HuH-7.5 (cell line): ENCODE measurements at places on chromosomes 11 and 22.

DNA sequence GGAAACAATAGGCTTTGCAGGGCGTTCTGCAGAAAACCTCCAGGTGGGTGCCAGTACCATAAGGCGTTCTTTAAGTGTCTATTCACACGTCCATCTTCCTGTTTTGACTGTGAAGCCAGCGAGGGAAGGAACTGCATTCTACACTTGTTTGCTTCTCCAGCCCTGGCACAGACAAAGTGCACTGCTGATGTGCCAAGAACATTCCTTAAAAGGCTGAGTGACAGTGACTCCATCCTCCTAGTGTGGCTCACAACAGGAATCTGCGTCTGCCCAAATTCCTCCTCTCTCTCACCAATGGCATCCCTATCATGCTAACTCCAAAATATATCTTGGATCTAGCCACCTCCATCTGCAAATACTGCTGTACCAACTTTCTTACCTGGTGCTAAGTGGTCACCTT lies 407.4 kb upstream of the SYN3 start:
- DNase-seq = no peak

- no peak for DNase-seq
These were observed 26.7 kb downstream of the FLI1 start for GRCh38 chr11:128720522-128720985.

GRCh38 chr22:43825651-43826050 lies 13.5 kb upstream of the EFCAB6 start:
- DNase-seq = no peak

GRCh38 chr11:58939277-58939676 lies at the start of gene GLYATL1:
GLYATL1 (plus strand) TSS chr11:58939488; CDS start chr11:58947088, 7,600 bp downstream.
- DNase-seq = no peak

- no peak for DNase-seq
These were observed 243 bp upstream of the SYT9 start for GRCh38 chr11:7251487-7251835.

- DNase-seq = no peak
These were observed 579 bp upstream of the SLC5A4 start for GRCh38 chr22:32255726-32256125.

- no peak for DNase-seq
These were observed 14.0 kb upstream of the PARVA start for GRCh38 chr11:12363373-12363772.

- DNase-seq = peak; percentile 28
These were observed 700 bp upstream of the STX3 start for GRCh38 chr11:59754494-59754858.

DNA sequence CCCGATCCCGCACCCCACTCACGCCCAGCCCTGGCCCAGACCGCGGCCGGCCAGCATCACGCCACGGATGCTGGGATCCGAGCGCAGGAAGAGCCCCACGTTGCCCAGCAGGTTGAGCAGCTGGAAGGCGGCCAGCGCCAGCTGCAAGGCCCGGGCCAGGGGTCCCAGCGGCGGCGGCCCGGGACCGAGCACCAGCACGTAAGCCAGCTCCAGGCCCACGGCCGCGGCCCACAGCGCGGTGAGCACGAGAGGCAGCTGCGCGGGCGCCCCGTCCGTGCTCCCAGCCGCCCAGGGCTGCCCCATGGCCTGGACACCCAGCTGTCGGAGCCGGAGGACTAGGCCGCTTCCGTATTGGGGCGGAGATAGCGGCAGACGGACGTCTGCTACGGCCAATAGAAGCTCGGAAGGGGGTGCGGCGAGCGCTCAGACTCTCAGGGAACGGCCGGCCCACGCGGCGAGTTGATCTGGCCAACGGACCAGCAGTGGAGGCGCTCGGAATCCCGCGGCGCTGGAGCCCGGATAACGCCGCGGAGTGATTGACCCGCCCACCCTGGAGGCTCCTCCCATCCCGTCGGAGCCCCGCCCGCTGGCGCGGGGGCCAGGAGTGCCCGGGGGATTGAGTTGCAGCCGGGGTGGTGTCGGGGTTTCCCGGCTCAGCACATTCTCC lies at the start of gene ZDHHC24:
ZDHHC24 (minus strand) TSS at position 348 of the 667 bp plus-strand sequence; CDS start at position 303, 45 bp downstream.
- peak; percentile 100 for DNase-seq

DNA sequence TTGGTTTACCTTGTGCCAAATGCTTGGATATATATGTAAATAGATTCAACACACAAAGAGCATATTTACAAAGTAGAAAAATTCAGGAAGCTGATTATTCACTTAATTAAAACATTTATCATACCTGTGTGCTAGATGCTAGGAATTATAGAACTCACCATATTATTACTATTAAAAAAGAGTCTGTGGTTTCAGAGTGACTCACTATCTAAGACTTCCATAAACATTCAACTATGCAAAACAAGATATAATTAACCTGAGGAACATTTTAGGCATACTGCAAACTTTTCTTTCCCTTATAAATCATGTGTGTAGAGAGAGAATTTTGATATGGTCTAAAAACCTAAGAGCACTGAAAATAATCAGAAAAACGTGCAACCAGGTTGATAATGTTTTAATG lies 27.3 kb downstream of the CTSC start:
- DNase-seq = no peak

DNA sequence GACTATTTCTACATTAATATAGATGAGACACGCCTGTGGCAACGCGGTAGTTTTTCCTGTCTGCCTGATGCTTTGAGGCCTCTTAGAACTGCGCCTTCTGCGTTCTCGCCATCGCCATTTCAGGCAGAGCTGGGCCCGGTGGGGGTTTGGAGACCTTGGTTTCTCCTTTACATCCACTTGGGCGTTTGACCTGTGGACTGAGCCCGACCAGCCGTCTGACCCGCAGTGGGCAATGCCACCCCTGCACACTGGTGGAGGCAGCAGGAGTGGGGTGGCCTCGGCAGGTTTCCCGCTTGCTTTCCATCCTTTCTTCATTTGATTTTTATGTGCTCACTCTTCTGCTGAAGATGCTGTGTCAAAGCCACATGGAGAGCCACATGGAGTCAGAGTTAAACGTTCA lies 130.4 kb downstream of the TBC1D22A start:
- DNase-seq = no peak

DNA sequence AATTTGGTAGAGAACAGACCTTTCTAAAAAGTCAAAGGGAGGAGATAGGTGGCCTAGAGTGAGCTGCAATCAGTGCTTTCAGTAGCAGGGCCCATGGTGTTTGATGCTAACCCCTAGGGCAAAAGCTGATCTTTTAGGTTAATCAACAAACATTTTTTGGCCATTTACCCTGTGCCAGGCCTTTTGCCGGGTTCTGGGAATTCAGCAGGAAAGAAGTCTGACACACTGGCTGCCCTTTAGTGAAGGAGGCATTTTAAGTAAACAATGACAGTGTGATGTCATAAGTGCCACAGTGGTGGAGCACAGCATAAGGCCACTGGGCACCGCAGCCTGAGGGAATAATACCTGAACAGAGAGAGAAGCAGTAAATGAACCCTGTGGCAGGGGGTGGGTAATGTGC lies 29.0 kb downstream of the C22orf31 start:
- DNase-seq = no peak

GRCh38 chr11:125165111-125165842 lies 726 bp downstream of the PKNOX2 start:
- DNase-seq = peak; percentile 63

GRCh38 chr11:118000850-118001228 lies 14.6 kb downstream of the IL10RA start:
- no peak for DNase-seq

GRCh38 chr11:15471895-15472799 lies 357.4 kb downstream of the INSC start:
- DNase-seq = no peak

DNA sequence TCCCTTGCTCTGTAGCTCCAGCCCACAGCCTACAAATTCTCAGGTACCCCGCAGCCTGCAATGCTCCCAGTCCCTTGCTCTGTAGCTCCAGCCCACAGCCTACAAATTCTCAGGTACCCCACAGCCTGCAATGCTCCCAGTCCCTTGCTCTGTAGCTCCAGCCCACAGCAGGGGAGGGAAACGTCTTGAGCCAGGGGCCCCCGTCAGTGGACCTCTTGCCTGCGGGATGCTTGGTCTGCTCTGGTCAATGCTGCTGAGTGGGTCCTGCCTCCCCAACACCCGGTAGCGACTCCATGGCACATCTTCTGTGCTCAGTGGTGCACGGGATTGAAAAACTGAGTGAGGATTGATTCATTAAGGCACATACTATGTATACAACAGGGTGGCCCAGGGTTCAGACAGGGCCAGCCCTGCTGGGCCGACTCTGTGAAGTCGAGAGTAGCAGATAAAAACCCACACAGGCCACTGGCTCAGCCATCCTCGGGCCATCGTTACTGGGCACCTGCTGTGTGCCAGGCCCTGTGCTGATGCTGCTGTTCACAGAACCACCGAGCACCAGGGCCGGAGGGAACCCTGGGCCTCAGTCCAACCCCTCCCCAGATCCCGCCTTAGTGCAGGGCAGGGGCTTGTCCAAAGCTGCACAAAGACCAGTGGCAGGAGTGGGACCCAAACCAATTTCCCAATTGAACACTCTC lies 69.7 kb downstream of the MYO7A start:
- no peak for DNase-seq

- DNase-seq = no peak
These were observed 137.1 kb downstream of the ADAMTS15 start for GRCh38 chr11:130585545-130585944.

DNA sequence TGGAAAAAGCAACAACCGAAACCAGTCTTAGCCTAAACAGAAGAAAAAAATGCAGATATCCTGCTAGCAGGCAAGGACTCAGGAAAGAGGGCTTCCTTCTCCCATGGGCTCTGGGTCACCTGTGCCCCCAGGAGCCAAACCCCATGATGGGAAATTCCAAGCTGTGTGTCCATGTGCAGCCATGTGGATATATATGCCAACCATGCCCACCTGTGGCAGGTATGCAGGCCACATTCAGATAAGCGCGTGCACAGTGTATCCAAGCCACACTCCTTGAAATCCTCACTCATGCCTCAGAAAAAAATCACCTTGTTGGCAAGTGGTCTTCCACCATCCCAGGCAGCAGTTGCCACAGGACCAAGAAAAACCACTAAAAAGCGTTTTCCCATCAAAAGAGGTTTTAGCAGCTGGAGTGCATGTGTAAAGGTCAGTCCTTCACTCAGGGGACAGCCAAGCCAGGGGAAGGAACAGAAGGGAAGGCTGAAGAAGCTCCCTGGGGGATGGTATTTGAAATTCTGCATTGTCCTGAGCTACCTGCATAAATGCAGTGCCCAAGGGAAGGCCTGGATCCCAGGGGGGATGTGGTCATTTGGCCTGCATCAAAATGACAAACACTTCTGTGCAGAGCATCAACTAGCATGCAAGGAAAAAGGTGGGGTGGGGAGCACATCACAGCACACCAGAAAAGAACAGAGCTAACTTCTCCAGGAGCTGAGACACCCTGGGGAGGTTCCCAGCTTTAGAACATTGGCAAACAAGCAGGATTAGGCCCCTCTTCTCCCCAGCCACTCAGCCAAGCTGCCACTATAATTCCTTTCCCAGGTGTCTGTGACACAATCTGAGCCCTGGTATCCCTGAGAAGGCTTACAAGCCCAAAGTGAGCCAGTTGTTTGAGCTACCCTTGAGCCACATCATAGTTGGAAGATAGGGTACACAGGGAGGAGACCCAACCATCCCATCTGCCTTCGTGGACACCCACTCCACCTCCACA lies 76.2 kb downstream of the GALNT18 start:
- no peak for DNase-seq

DNA sequence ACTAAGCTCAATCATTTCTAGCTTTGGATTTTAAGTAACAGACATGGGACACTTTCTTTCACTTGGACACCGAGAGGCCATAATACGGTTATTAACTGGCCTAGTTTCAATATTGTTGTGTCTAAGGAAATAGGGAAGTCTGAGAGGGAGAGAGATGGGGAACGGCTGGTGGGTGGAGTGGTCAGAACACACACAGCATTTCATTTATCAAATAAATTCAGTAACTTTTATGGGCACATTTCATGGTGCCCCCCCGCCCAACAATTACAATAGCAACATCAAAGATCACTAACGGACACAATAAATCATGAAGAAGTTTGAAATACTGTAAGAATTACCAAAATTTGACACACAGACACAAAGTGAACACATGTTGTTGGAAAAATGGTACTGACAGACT lies 10.7 kb downstream of the PRPF19 start:
- no peak for DNase-seq

GRCh38 chr22:38741166-38741565 lies 14.6 kb downstream of the SUN2 start:
- no peak for DNase-seq

GRCh38 chr11:18706330-18707243 lies 8.0 kb downstream of the TMEM86A start:
- no peak for DNase-seq

- DNase-seq = peak; percentile 87
These were observed 1.0 kb upstream of the SLC25A1 start for GRCh38 chr22:19179497-19180048.

- no peak for DNase-seq
These were observed 35.4 kb upstream of the SMIM38 start for GRCh38 chr11:69120096-69120875.

DNA sequence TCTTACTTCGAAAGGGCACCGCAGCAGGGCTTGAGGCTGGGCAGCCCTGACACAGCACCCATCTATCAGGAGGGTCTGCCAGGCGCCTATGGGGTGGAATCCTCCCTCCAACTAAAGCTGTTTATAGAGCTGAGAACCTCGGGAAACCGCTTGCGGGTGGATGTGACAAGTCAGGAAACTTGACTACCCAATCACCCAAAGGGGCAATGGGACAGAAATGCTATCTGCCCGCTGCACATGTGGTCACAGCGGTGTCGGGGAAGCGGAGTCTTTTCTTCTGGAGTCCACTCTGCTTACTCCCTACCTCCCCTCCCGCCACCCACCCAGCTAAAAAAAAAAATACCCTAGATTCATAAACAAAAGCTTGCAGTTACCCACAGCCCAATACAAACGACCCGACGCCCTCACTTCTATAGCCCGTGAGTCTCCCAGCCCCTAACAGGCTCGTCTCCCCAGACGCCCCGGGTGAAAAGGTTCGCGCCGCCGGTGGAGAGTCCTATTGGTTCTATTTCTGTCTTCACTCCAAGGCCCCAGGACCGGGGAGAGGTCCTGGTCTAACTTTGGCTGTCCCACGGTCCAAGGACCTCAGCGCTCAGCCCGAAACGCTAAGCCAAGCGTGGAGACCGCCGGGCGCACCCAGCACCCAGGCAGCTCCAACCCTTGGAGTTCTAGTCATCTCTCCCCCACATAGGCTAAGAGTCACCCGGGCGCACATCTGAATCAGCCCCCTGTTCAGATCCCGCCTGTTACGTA lies 1.4 kb downstream of the TRPC6 start:
- DNase-seq = no peak

GRCh38 chr11:33444835-33445594 lies 187.8 kb downstream of the HIPK3 start:
- DNase-seq = no peak

DNA sequence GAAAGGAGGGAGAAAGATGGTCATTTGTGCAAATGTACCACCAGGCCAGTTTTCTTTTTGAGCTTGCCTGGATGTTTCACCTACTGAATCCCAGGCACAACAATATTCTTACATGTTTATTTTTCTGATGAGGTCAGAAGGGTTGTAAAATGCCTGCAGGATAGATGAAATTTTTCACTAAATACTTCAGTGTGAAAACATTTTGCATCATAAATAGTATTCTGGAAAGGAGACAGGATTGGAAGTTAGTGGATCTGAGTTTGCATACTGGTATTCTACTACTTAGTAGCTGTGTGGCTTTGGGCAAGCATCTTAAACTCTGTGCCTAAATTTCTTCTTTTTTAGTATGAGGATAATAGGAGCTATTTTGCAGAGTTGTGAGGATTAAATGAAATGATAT lies 24.8 kb downstream of the RNF169 start:
- DNase-seq = no peak
